ENCODE measurements at places on chromosomes 2 and 18.

DNA sequence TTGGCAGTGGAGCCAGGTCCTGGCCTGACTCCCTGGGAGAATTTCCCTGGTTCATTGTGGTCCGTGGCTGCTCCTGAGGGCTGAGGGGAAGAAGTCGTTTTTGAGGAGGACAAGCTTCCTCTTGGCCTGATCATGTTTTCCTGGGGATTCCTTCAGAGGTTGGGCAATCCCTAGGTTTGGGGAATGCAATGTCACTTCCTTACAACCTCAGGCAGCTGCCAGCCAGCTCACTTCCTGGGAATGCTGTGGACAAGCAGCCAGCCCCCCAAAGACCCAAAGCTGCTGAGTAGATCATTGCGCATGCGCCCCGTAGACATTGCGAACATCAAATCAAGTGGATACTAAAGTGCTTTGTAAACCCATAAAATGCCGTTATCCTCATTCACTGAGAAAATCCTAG lies 7.7 kb upstream of the DNMT3A start:
- peak; percentile 69 for DNase-seq

GRCh38 chr2:219983836-219984235 lies 356.4 kb downstream of the SLC4A3 start:
- DNase-seq: no peak

GRCh38 chr18:8351161-8351560 lies 258.1 kb upstream of the RAB12 start:
- no peak for DNase-seq

- DNase-seq: no peak
Measured at GRCh38 chr2:172496160-172496608, 59.7 kb upstream of the PDK1 start.

DNA sequence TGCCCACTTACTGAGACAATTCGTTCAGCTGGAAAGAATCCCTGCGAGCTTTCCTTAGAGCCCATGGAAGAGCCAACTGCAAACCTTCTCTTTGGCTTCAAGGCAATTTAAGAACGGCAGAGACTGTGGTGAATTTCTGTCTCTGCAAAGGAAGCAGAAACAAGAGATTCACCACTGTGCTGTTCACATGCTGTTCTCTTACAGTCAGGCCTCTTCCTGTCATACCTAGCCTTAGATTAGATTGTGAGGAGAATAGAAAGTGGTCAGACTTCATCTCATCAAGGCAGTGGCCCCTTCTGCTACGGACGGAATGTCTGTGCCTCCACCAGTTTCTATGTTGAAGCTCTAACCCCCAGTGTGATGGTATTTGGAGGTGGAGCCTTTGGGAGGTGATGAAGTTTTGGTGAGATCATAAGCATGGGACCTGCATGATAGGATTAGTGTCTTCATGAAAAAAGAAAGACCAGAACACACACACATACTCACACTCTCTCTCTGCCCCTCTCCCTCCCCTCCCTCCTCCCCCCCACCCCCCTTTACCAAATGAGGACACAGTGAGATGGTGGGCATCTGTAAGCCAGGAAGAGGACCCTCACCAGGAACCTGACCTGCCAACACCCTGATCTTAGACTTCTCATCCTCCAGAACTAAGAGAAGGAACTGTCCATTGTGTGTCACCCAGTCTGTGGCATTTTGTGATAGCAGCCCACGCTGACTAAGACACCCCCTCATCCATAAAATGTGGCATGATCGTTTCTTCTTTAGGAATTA lies 45.6 kb upstream of the NRP2 start:
- DNase-seq: peak; percentile 53

GRCh38 chr18:44592639-44593038 lies 88.0 kb upstream of the SETBP1 start:
- DNase-seq: peak; percentile 52

All from fibroblast of skin of scalp (primary cell).